ENCODE measurements at places on chromosomes 1 and 21. TPM values are rescaled to one million over a fixed set of nuclear protein-coding genes. Genes with fewer than 3 reads are reported as not detected.

DNA sequence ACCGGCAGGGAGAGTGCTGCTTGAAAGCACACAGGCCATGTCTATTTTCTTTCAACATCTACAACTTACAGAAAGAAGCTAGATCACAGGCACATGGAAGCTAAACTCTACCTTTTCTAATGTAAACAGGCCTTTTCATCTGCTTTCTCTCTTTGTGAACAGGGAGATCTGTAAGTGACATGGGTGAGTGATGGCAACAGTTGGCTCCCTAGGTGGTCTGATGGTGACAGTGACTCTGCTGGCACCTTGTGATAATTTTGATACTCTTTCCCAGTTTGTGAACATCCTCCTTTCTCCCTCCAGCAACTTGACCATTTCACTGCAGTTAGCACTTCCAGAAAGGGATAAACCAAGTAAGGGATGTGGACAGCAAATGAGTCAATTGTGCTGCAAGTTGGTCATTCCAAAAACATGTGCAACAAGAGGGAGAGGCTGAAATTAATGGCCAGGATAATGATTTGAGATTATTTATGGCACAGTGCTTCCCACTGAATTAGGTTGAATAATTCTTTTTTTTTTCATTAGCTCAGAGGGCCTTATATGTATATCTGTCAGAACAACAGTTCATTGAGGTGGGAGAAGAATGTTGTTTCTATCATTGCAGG is 89.5 kb downstream of the XCL2 start:
- DNase-seq = no peak

DNA sequence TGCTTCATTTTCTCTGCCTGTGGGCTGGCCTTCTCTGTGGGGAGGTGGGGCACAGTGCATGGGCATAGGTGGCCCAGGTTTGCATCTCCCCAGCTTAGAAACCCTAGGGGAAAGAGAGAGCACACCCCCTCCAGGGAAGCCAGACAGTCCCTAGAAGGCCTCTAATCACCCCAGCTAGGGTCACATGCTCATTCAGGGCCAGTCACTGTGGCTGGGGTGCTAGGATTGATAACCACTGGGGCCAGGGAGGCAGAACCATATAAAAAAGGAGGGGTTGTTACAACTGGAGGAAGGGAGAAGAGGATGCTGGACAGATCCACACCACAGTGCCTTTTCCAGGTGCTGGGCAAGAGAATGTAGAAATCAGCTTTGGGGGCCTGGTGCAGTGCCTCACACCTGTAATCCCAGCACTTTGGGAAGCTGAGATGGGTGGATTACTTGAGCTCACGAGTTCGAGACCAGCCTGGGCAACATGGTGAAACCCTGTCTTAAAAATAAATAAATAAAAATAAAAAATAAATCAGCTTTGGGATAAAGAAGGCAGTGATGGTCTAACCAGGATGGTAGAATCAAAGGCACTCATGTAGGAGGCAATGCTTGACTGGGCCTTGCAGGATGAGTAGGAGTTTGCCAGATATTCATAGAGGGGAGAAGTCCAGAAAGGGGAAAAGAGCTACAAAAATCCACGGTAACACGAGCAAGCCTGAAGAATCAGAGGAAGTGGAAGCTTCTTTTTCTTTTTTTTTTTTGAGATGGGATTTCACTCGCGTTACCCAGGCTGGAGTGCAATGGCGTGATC is 19.5 kb downstream of the FBLIM1 start:
- no peak for DNase-seq

GRCh38 chr1:97739596-97740103 is 181.2 kb downstream of the DPYD start:
- DNase-seq = no peak

DNA sequence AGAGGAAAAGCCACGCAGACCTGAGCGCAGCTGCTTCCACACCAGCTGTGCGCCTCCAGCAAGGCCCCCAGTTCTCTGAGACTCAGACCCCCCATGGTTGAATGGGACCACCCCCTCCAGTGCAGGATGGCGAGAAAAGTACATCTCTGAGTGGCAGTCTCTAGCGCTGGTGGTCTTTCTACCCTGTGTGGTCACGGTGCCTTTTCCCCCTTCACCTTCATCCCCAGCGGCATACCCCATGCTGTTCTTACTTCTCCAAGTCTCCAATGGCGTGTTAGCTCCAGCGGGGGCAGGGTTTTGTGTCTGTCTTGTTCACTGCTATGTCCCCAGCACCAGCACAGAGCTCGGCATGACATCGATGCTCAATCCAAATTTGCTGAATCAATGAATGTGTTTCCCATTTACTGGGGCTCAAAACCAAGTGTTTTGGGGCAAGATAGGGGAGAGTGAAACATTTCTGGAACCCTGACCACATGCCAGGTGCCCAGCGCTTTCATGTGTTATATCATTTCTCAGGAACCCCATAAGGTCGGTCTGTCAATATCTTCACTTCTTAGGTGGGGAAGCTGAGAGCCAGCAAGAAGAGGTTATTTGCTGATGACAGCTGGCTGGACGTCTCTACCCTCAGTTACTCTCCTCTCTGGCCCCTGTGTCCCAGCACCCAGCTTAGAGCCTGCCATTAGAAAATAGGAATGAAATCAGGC is 959 bp upstream of the SDC3 start:
- DNase-seq = no peak

DNA sequence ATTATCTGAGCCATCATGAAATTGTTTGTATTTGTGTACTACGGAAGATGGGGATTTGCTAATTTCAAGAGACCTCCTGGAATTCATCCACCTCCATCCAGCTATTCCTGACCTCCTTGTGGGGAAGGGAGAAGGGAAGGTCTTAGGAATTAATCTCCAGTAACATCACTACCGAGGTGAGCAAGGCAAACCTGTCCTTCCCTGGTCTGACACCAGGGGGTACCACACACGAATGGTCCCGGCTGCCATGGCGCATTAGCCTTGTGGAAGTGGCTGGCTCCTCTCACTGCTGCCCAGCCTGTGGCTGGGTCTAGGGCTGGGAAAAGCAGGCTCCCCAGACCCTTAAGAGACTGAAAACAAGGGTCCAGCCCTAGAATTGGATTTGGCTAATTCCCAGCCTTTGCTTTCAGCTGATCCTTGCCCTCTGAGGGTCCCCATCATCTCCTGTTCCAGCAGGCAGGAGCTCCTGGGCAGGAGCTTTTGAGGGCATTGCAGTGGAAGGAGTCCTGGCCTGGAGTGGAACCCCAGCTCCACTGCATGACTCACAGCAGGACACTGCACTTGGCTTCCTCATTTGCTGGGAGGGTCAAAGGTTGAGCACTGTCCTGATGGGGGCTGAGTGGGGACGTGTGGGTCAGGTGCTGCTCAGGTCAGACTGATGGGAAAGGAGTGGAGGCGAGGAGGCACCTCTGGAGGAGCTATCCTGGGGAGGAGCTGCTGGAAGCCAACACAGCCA is 34.8 kb downstream of the RIMS3 start:
- DNase-seq = no peak

GRCh38 chr1:56284928-56285327 is 294.4 kb downstream of the PLPP3 start:
- DNase-seq = no peak

The SLFNL1 gene
- 0.69 TPM for total RNA-seq

The MINDY1 gene
- total RNA-seq = 19.7 TPM

The TMEM9 gene
- 46.4 TPM for total RNA-seq

Data from urinary bladder (tissue), 4 donors.